ENCODE measurements at places on chromosomes 1 and 21.

DNA sequence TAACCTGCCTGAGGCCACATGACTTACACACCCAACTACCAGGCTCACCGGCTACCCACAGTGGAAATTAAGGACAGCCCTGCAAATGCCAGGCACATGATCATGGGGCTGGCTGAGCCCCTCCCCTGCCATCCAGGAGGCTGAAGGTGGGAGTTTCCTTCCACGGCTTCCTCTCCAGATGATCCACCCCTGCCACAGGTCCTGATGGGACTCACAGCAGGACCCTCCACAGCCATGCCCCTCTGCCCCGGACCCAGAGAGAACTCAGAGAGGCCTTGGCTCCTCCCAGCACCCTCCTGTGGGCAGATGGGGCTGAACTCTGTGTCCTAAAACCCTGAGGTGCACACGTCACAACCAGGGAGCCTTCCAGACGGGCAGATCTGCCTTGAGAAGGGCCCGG lies 29.1 kb upstream of the CASZ1 start:
- DNase-seq, result no peak

DNA sequence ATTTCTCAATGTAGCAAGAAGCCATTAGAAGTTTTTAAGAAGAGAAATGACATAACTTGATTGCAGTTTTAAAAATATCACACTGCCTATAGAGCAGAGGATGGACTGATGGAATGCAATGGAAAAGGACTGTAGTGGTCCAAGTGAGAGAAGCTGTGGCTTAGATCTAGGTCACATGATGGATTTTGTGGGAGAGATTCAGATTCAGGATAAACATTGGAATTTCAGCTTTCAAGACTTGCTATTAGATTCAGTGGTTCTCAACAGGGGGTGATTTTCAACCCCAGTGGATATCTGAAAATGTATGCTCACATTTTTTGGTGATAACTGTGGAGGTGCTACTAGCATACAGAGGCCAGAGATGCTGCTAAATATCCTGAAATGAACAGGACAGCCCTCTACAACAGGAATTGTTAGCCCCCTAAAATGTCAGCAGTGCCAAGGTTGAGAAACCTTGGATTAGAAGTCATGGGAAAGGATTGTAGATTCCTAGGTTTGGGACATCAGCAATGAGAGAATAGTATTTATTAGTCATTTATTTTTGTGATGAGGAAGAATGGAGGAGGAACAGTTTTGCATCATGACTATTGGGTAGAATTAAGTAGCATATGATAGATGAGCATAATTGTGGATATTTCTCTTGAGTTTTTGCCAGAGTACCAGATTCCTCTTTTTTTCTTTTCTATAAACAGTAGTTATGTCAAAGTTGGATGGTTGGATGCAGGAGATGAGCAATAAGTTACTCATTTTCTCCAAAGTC lies 30.1 kb upstream of the KCNK2 start:
- DNase-seq, result no peak

- DNase-seq, result no peak
Observed at GRCh38 chr21:38631206-38631605, 132.9 kb upstream of the ERG start.

- no peak for DNase-seq
Observed at GRCh38 chr1:2800664-2801045, 838 bp downstream of the TTC34 start.

GRCh38 chr1:11027316-11027715 lies 14.9 kb downstream of the TARDBP start:
- no peak for DNase-seq

Measured in hematopoietic multipotent progenitor cell treated with erythropoietin and hydrocortisone succinate and interleukin-3 and kit ligand, for 17 days (in vitro differentiated cells).